ENCODE measurements at places on chromosomes 6 and 20. TPM values are rescaled to one million over a fixed set of nuclear protein-coding genes. Genes with fewer than 3 reads are reported as not detected.

ARMC2 gene
- 2.8 TPM for total RNA-seq

GPLD1 gene
- total RNA-seq = 1.3 TPM

GGTLC1 gene
- not detected for total RNA-seq

LY86 gene
- total RNA-seq = not detected

BIRC7 gene
- 4.7 TPM for total RNA-seq

MAFB gene
- total RNA-seq = 0.11 TPM

VARS1 gene
- total RNA-seq = 60.7 TPM

DSP gene
- total RNA-seq = 32.3 TPM

BTN3A1 gene
- 3.7 TPM for total RNA-seq

PROKR2 gene
- total RNA-seq = not detected

SLA2 gene
- total RNA-seq = not detected

ADGRF5 gene
- total RNA-seq = not detected

MLIP gene
- total RNA-seq = not detected

SFTA2 gene
- total RNA-seq = not detected

MAP1LC3A gene
- total RNA-seq = 26.7 TPM

CDKAL1 gene
- total RNA-seq = 4.0 TPM

ZNF311 gene
- total RNA-seq = 0.07 TPM

VNN1 gene
- total RNA-seq = 0.07 TPM

MTCH1 gene
- total RNA-seq = 138 TPM

ATP6V1G2 gene
- total RNA-seq = 0.64 TPM

ZBTB12 gene
- 5.3 TPM for total RNA-seq

TFAP2C gene
- total RNA-seq = 16.7 TPM

MRPL18 gene
- 103 TPM for total RNA-seq

All from A549 treated with CORT108297 at 1 μM for 4 hours (cell line).